ENCODE measurements at places on chromosomes 6 and 20.

- DNase-seq, result no peak
These were observed 43.7 kb downstream of the TMEM200A start for GRCh38 chr6:130409418-130410100.

DNA sequence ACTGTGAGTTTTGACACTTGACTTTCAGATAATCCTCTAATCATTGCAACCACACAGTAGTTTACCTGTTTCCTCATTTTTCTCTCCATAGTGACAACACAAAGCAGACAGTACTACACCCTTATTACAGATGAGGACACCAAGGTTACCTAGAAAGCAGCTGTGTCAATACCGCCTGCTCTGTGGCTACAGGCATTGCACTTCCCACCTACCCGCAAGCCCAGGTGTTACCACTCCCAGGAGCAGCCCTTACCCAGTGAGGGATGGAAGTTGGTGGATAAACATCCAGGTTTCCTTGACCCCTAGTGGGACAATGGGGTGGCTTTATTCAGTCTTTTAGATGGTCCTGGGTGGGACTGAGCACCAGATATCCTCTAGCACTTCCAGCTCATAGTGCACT is 503.6 kb downstream of the PTPRT start:
- no peak for DNase-seq

- DNase-seq, result no peak
These were observed 139.5 kb upstream of the TCF21 start for GRCh38 chr6:133749427-133749826.

DNA sequence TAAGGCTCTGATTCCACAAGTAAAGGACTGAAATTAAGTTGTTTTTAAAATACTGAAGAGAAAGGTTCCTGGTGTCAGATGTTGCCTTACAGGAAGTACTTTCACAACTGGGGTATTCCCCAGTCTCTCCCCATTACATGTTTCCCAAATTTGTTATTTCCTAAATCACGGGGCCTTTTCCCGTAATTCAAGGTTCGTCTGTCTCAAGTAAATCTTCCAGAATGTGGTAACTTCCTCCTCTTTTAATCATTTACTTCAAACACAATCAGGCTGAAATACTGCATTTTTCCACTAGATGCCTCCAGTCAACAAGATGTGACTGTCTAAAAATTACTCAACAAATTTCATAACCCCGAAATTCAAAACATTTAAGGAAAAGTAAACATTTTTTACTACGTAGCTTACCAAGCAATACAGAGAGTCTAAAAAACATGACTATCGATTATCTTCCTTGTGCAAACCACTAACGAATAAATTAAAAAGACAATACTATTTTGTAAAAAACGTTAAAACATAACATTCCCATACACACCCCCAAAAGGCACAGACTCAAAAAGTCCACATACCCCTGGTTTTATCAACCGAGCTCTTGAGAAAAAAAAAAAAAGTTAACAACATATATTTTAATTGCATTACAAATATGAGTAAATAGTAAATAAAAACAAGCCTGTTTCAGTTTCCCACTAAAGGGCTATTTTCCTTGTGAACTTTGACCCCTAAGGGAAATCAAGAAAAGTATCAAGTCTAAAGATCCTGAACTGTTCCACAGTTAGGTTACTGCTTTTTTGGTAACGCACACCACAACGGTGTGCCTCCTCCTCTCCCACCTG is 1.7 kb downstream of the SOD2 start:
- DNase-seq, result no peak

DNA sequence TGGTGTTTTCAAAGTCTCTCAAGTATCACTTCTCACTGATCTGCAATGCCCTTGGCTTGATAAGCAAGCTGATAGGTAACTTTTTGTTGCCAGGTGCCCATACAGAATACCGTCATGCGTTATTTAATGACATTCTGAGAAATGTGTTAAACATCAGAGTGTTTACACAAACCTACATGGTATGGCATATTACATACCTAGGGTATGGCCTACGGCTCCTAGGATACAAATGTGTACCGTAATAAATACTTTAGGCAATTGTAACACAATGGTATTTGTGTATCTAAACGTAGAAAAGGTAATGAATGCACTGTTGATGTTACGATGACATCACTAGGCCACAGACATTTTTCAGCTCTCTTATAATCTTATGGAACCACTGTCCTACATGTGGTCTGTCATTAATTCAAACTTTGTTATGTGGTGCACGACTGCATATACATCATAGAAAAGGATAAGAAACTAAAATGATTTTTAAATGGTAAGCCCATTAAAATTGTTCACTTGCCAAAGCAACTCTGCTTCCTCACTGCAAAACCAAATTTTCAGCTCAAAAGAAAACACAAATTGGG is 35.7 kb downstream of the CSNK2A1 start:
- no peak for DNase-seq

- DNase-seq, result no peak
These were observed 263.4 kb downstream of the DHX35 start for GRCh38 chr20:39225536-39225935.
